ENCODE measurements at places on chromosomes 6 and 20.

- no peak for DNase-seq
These were observed 44.4 kb downstream of the DSTN start for GRCh38 chr20:17614176-17614811.

DNA sequence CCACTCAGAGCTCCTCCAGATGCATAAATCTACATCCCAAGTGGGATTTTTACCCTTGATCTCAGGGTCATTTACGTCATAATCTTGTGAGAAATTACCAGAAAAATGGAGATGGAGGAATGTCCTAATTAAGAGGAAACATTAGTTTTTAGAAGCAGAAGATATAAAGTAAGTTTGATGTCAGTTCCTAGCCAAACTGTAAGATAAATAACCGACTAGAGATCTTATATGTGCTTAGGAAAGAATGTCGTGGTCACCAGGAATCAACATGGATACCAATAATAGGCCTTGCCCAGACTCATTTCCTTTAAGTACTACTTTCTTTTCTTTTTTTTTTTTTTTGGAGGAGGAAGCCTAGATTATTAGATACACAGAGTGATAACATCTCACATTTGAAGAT lies 186.9 kb downstream of the UTRN start:
- DNase-seq, result peak; percentile 77

DNA sequence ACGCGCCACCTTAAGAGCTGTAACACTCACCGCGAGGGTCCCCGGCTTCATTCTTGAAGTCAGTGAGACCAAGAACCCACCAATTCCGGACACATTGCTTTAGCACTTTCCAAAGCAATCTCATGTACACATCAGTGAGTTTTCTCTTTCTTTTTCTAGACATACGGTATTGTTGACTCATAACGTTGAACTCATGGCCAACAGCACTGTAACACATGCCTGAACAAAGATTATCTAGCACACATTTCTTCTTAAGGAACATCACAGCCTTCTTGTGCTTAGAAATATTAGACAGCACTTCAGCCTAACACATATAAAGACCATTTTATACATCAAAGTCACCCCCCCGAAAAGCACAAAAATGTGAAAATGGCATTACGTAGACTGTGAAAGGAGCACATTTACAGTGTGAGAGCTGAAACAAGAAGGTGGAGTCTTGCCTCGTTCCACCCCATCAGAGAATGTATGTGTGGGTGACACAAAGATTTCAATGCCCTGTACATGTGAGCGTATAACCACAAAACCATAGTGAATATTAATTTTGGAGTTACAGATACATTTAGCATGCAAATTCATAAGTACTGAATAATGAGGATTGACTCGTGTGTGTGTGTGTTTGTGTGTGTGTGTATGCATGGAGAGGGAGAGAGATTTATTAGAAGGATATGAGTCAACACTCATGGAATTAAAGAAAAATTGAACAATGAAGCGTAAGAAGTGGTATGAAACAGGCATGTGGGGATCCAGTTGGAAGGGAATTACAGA lies 134.1 kb downstream of the FAM83B start:
- peak; percentile 96 for DNase-seq

DNA sequence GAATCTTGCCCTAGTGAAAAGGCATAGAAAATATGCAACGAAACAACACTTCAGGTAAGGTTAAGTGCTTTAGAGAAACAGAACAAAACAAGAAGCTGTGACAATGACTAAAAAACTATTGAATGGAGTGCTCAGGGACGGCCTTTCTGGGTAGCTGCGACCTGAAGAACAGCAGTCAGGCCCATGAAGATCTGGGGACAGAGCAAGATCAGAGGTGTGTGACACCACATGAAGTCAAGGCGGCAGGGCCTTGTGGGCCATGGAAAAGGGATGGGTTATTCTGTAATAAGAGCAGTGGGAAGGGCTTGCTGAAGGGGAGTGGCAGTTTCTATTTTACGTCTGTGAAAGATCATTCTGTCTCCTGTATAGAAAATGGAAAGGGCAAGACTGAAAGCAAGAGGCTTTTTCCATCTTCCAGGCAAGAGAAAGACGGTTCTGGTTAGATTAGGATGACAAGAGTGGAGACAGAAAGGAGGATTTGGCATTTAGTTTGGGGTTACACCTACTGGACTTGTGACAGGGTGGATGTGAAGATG lies 5.1 kb downstream of the UBE2V1 start:
- no peak for DNase-seq

- peak; percentile 53 for DNase-seq
These were observed 17.2 kb upstream of the PREX1 start for GRCh38 chr20:48844996-48845395.

DNA sequence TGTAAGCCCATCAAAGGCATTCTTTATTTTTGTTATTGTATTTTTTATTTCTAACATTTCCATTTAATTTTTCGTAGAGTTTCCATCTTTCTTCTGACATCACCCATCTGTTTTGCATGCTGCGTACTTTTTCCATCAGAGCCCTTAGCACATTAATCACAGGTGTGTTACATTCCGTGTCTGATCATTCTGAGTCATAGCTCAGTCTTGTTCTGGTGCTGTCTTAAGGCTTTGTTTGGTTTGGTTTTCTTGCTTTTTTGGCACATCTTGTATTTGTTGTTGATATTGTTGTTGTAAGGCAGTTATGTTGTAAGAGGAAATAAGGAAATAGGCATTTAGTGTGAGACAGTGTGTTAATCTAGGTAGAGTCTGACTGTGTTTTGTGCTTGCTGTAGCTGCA lies 214.6 kb upstream of the CDH4 start:
- DNase-seq, result no peak

Measured in fibroblast of skin of right quadriceps (primary cell).